Activated T-helper 1 cell treated with Interleukin-2 at 50 U/mL for 16 hours (primary cell): ENCODE measurements at places on chromosomes 3 and 15.

DNA sequence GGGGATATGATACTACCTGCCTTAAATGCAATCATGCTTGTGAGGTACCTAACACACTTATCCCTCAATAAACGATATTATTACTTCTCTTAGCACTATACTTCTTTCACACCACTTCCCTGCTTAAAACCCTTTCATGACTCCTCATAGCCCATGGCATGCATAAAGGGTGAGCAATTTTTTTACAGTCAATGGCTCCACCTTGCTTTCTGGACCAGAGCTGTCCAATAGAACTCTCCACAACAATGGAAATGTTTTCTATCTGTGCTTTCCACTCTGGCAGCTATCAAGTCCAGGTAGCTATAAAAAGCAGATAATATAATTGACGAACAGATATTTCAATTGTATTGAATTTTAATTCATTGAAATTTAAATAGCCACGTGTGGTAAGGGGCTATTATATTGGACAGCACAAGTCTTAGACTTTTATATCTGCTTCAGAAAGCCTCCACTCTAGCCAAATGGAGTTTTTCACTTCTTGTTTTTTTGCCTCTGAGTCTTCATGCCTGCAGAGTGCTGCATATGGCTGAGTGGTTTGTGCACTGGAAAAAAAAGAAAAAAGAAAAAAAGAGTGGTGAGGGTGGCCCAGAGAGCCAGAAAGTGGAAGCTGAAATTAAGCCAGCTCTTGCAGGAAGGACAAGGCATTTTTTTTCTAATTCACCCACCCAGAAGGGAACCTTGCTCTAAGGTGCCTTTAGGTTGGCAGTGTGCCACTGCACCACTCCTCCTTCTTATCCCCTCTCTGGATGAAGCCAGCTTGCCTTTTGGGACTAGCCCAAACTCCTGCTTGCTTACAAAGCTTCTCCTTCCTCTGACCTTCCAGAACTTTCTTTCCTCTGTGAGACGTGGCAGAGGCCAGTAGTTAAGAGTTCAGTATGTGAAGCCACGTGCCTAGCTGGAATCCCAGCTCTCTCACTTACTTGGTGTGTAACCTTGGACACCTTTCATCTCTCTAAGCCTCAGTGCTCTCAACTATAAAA lies 239.0 kb upstream of the LRTM1 start:
- DNase-seq: no peak

DNA sequence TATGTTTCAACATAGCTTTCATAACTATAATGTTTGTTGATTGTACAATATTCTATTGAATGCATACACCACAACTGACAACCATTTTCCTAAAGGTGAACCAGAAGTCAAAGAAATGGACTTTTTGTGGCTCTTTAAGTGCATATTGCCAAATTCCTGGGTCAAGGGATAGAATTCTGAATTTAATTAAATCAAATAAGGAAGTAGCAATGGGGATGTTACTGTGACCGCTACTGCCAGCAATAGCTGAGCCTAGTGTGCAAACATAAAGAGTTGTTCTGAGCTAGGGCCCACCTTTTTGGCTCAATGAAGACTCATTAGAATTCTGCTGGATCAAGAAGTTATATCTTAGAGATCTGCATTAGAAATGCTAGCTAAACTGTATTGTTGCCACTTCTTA lies 17.3 kb upstream of the KBTBD8 start:
- DNase-seq: no peak

DNA sequence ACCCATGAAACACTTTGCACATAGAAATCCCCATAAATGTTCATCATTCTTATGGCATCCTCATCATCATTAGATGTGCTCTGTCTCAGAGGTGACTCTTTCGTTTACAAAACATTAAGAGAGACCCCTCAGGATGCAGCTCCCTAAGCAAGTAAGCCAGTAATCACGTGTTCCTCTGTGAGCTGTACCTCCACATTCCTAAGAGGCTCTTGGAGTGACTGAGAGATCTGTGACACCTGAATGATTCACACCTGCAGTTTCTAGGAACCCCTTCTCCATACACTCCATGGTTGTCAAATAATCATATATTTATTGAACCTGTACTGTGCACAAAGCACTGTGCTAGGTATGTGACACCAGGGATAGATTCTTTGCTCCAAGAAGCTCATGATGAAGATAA lies 602.4 kb downstream of the UNC13C start:
- no peak for DNase-seq

DNA sequence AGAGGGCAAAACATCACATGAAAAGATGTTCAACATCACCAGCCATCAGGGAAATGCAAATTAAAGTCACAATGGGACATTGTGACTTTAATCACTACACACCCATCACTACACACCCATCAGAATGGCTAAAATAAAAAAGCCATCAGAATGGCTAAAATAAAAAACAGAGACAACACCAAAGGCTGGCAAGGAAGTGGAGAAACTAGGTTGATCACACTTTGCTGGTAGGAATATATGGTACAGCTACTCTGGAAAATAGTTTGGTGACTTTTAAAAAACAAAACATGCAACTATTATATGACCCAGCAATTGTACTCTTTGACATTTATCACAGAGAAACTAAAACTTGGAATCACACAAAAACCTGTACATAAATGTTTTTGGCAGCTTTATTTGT lies 15.1 kb upstream of the ABHD5 start:
- no peak for DNase-seq

DNA sequence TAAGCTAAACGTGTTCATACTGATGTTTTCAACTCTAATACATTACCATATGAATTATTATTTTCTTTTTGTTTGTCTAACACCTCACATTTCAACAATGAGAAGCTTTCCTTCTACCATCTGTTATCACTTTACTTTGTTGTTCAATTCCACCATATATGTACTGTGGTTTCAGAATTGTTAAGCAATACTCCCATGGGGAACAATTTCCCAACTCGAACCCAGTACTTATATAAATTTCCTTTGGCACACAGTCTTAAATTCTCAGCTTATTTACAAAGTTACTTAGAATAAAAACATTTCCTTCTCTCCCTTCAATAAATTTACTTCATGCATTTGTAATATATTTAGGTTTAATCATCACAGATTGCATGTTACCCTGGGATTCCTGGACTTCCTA lies 1764.4 kb downstream of the OTOL1 start:
- no peak for DNase-seq

GRCh38 chr15:71167445-71168165 lies 52.3 kb downstream of the THSD4 start:
- DNase-seq: no peak

DNA sequence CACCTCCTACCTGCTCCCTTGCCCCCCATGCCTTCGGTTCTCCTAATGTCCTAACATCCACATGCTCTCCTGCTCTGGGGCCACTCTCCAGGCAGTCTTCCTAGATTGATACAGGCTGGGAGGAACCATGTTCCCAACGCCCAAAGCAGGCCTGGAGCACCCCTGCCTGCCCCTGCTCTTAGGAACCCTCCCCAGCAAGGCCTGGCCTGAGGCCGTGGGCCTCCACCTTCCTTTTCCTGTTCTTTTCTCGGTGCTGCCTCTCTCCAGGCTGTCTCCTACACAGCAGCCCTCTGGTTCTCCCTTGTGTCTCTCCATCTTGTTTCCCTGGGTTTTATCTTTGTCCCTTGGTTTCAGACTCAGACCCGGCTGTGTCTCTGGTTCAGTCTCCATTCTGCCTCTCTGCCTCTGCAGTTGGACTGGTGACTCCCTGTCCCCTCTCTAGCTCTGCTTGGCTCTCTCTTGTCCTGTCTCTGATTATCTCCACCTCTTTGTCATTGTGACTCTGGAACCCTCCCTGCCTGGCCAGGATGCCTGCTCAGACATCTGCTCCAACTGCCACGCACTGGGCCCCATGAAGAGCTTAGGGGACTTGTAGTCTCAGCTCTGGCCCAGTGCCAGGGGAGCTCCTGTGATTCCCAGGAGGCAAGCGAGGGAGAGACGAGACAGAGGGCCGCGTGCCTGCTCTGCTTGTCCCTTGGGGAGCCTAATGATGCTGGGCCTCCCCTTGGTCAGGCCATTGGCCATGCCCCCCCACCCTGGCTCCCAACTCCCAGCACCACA lies 26.0 kb upstream of the RPL29 start:
- DNase-seq: no peak
